Colonic mucosa (tissue), 4 donors: ENCODE measurements at places on chromosomes 6 and 20. TPM values are rescaled to one million over a fixed set of nuclear protein-coding genes. Genes with fewer than 3 reads are reported as not detected.

Gene MAP7
- total RNA-seq: 74.3 TPM

Gene CCN5
- 2.9 TPM for total RNA-seq

Gene GMPR
- total RNA-seq: 3.4 TPM

Gene CFAP61
- not detected for total RNA-seq

Gene RIN2
- total RNA-seq: 82.0 TPM

Gene SRSF12
- total RNA-seq: not detected

DNA sequence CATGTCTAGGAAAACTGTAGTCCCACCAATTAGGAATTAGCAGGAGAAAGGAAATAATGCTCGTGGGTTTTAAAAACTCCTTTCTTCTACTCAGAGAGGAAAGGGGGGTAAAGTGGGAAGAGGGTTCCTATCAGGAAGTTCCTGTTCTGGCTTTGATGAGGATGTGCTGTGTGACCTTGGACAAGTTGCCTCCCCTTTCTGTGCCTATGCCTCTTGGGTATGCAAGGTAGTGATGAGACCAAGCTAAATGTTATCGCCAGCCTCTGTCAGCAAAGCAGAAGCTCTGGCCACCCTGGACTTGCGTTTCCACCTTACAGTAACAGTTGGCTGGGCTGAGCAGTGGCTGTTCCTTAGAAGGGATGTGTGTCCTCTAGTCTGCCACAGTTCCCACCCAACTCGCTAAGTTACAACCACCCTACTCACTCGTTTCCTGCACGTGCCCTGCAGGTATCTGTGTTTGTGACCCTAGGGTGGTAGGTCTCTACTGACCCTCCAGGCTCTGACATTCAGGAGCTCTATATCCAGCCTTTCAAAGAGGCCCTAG lies 110.0 kb downstream of the PREX1 start:
- H3K27ac ChIP-seq: no peak overlapping the region
- no peak overlapping the region for H3K4me3 ChIP-seq
- no peaks in the 10 kb centered on the region for H3K4me1 ChIP-seq
- no peak for DNase-seq
- no peaks in the 10 kb centered on the region for H3K27me3 ChIP-seq

DNA sequence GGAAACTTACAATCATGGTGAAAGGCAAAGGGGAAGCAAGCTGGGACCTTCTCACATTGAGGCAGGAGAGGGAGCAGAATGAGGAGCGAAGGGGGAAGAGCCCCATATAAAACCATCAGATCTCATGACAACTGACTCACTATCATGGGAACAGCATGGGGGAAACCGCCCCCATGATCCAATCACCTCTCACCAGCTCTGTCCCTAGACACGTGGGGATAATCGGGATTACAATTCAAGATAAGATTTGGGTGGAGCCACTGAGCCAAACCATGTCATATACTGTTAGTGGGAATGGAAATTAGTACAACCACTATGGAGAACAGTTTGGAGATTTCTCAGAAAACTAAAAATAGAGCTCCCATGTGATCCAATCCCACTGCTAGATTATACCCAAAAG lies 163.7 kb downstream of the MANEA start:
- H3K4me3 ChIP-seq: no peak overlapping the region
- no peaks in the 10 kb centered on the region for H3K4me1 ChIP-seq
- DNase-seq: no peak
- H3K27ac ChIP-seq: no peak overlapping the region
- H3K36me3 ChIP-seq: no peaks in the 10 kb centered on the region

- no peak overlapping the region for H3K4me3 ChIP-seq
- H3K4me1 ChIP-seq: no peaks in the 10 kb centered on the region
- no peak overlapping the region for H3K27ac ChIP-seq
- H3K27me3 ChIP-seq: no peaks in the 10 kb centered on the region
- H3K36me3 ChIP-seq: no peaks in the 10 kb centered on the region
- no peak for DNase-seq
These were observed 13.3 kb upstream of the THBS2 start for GRCh38 chr6:169266746-169267591.

DNA sequence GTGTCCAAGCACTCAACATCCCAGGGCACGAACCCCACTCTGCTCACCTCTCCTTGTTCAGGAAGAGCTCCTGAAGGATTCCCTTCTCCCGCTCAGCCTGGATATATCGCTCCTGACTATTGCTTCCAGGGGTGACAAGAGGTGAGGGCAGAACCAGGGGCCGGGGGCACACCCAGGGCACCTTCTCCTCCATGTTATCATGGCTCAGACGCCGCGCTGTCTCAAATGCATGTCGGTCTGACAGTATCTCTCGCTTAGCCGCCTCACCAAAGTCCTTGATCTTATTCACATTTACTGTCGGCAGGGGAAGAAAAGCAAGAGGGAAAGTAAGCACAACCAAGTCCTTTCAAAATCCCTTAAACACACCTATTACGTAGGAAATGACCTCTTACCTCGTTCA lies 13.1 kb downstream of the PPP1R10 start:
- peaks cover 52% of the 10 kb centered on the region for H3K36me3 ChIP-seq
- no peak overlapping the region for H3K4me3 ChIP-seq
- H3K4me1 ChIP-seq: no peaks in the 10 kb centered on the region
- no peak overlapping the region for H3K27ac ChIP-seq
- no peak for DNase-seq

DNA sequence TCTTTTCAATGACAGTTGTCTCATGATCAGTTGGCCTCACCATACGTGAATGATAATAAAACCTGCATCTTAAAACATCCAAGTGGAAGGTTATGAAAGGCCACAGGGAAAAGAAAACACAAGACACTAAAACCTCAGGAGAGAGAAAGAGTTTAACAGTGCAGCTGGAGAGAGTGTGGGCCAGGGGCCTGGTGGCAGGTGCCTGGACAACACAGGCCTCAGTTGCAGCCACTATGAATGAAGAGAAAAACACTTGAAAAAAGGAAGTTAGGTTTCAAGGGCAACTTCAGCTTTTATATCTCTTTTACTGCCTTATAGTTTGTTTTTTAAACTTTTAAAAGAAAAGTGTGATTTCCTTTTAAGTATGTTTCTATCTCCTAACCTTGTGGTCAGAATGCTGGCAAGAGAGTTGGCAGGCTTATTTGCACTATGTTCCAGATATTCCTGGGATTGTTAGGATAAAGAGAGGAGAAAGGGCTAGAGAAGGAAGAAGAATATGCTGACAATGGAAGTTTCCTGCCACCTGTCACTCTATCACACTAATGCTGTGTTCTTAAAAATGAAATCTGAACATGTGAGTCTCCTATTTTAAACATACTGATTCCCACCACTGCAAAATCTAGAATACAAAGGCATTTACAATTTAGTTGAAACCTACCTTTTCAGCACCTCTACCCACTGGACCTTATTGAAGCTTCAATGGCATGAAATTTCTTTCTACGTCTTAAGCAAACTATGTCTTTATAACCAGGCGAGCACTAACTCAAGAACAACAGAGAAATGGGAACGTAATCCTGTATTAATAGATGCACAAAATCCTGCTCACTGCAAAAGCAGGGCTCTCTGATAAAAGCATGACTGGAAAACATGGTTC lies 222.4 kb downstream of the CD83 start:
- no peak overlapping the region for H3K27ac ChIP-seq
- no peaks in the 10 kb centered on the region for H3K27me3 ChIP-seq
- H3K36me3 ChIP-seq: no peaks in the 10 kb centered on the region
- no peak overlapping the region for H3K4me3 ChIP-seq
- DNase-seq: no peak

DNA sequence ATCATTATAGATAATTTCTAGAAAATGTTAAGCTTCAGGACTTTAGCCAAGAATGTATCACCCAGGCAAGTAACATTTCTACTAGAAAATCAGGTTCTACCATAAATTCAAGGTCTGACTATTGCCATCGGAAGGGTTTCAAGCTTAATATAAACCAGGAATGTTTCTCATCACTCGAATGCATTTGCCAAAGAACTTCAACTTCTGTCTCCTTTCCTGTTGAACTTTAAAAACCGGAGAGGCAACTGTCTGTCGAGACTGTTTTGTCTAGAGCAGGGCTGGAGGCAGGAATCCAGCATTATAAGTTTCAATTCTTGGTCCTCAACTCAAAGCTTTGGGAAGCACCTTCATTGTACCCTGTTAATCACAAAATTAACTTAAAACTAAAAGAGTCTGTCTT lies 264.7 kb downstream of the ZNF217 start:
- H3K4me1 ChIP-seq: no peaks in the 10 kb centered on the region
- H3K27ac ChIP-seq: no peak overlapping the region
- DNase-seq: no peak
- no peaks in the 10 kb centered on the region for H3K27me3 ChIP-seq

- H3K36me3 ChIP-seq: no peaks in the 10 kb centered on the region
- no peak overlapping the region for H3K4me3 ChIP-seq
- no peaks in the 10 kb centered on the region for H3K27me3 ChIP-seq
- no peak overlapping the region for H3K27ac ChIP-seq
These were observed 1692.2 kb downstream of the HACE1 start for GRCh38 chr6:103167345-103168071.

DNA sequence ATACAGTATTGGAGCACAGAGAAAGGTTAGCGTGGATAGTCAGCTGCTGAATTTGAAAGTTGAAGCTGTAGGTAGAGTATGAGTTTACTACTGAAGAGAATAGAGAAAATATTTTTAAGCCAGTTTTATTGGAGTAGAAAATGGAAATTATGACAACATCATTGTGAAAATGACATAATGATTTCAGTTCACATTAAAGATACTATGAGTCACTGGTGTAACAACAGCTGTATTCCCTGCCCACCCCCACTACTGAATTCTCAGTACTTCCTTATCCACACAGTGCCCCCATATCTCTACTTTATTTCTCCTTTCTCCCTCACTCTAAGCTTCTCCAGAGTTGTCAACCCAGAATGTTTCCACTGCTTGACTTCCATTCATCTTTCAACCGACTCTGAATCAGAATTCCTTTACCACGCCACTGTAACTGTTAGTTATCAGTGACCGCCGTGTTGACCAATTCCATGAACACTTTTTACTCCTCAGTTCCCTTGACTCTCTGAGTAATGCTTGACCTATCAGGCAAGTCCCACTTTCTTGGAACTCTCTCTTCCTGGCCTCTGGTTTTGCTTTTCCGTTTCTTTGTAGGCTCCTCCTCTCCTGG lies 139.6 kb downstream of the AIG1 start:
- H3K36me3 ChIP-seq: no peaks in the 10 kb centered on the region
- H3K27ac ChIP-seq: no peak overlapping the region
- H3K27me3 ChIP-seq: no peaks in the 10 kb centered on the region

- no peak overlapping the region for H3K27ac ChIP-seq
- no peak overlapping the region for H3K4me3 ChIP-seq
- H3K4me1 ChIP-seq: no peaks in the 10 kb centered on the region
- no peak for DNase-seq
- no peaks in the 10 kb centered on the region for H3K27me3 ChIP-seq
These were observed 35.9 kb downstream of the CDYL start for GRCh38 chr6:4812068-4812467.

- H3K36me3 ChIP-seq: no peaks in the 10 kb centered on the region
- H3K4me3 ChIP-seq: no peak overlapping the region
- DNase-seq: no peak
- H3K4me1 ChIP-seq: no peaks in the 10 kb centered on the region
These were observed 59.7 kb downstream of the HIVEP2 start for GRCh38 chr6:142885182-142885867.

DNA sequence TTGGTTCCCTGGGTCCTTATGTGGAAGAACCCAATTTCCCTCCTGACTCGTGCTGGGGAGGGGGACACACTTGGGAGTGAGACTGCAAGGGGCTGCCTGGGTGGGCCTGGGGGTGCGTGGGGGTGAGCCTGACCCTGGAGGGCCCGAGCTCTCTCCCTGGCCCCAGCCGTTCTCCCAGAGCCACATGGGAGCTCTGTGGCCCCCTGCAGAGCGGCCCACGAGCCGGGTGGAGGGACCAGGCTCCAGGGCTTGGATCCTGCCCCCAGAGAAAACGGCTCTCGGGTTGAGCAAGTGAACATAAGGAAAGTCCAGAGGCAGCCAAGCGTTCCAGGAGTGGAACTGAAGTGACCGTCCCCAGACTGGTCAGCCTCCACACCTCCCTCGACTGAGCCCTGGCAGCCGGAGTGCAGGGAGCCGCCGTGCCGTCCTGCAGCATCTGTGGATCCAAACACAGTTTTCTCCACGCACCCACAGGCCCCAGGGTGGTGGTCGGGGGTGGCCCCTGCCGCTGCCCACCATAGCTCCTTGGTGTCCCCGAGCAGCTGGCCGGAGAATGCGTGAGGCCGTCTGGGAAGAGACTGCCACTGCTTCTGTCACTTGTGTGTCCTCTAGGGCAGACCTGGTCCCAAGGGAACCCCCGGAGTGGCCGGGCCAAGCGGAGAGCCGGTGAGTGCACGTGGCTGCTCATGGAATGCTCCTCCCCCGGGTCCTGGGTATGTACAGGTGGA lies 10.6 kb downstream of the COL9A3 start:
- no peak overlapping the region for H3K27ac ChIP-seq
- no peaks in the 10 kb centered on the region for H3K27me3 ChIP-seq
- no peak overlapping the region for H3K4me3 ChIP-seq
- DNase-seq: no peak
- peaks cover 25% of the 10 kb centered on the region for H3K4me1 ChIP-seq

DNA sequence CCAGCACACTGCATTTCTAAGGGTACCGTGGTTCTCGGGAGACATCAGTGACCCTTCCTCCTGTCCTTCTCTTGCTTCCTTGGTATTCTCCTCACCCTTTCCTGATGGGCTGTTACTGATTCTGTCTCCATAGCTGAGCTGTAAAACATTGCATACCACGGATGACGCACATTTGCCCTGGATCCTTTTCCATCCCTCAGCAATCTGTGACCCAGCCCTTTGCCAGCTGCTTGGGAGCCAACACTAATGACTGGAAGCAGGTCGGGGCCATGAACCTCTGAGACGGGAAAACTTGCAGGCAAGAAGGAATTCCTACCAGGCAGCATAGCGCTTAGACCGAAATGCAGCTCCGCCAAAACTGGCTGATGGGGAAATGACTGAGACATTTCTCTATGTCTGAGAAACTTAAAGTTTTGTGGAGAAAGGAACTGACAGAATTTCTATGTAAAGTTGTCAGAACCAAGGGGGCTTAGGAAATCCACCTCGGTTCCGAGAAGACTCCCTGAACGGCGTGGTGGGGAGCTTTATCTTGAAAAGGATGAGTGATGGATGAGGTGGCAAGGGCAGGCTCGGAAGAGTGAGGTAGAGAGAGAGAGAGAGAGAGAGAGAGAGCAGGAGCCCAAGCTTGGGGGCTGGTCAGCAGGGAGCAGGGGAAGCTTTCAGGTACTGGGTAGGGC lies 19.2 kb downstream of the TUBB2B start:
- H3K27ac ChIP-seq: no peak overlapping the region
- H3K27me3 ChIP-seq: no peaks in the 10 kb centered on the region
- H3K4me1 ChIP-seq: no peaks in the 10 kb centered on the region
- no peak overlapping the region for H3K4me3 ChIP-seq

DNA sequence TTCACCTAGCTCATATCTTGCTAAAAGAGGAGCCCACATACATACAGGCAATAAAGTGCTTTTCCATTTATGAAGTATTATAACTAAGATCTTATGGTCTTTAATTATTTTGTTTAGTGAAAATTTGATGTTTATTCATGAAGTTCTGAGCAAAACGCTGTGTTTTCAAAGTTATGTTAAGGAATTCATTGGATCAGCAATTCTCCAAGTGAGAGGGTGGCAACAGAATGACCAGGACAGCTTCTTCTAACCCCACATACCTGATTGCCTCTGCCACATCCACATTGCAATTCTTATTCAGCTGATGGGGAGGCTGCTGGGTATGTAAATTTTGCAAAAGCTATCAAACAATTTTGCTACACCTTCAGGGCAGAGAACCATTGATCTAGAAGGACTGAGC lies 116.8 kb downstream of the OGFRL1 start:
- H3K4me1 ChIP-seq: no peaks in the 10 kb centered on the region
- H3K4me3 ChIP-seq: no peak overlapping the region
- no peaks in the 10 kb centered on the region for H3K27me3 ChIP-seq
- no peak for DNase-seq
- H3K36me3 ChIP-seq: no peaks in the 10 kb centered on the region

- peaks cover 14% of the 10 kb centered on the region for H3K27me3 ChIP-seq
- H3K36me3 ChIP-seq: no peaks in the 10 kb centered on the region
- no peak overlapping the region for H3K4me3 ChIP-seq
- no peaks in the 10 kb centered on the region for H3K4me1 ChIP-seq
- no peak for DNase-seq
These were observed 96.0 kb upstream of the PRDM1 start for GRCh38 chr6:105990151-105990550.
